Type B pancreatic cell (in vitro differentiated cells): ENCODE measurements at places on chromosomes 2 and 18. TPM values are rescaled to one million over a fixed set of nuclear protein-coding genes. Genes with fewer than 3 reads are reported as not detected.

GRCh38 chr18:36543030-36543429 is 245.5 kb downstream of the FHOD3 start:
- DNase-seq, result no peak
- H3K4me1 ChIP-seq, result no peaks in the 10 kb centered on the region
- no peaks in the 10 kb centered on the region for H3K27me3 ChIP-seq

GRCh38 chr2:72415241-72415661 is 267.6 kb upstream of the CYP26B1 start:
- H3K4me3 ChIP-seq, result no peak overlapping the region
- H3K36me3 ChIP-seq, result no peaks in the 10 kb centered on the region
- H3K27ac ChIP-seq, result no peak overlapping the region
- DNase-seq, result no peak

PLCL1 gene
- total RNA-seq, result 2.0 and 4.4 TPM in 2 replicates

TUBB8B gene
- total RNA-seq, result 0.36 TPM in 1 of 2 replicates, not detected in the other

POLR1B gene
- total RNA-seq, result 29.3 and 39.9 TPM in 2 replicates

DNA sequence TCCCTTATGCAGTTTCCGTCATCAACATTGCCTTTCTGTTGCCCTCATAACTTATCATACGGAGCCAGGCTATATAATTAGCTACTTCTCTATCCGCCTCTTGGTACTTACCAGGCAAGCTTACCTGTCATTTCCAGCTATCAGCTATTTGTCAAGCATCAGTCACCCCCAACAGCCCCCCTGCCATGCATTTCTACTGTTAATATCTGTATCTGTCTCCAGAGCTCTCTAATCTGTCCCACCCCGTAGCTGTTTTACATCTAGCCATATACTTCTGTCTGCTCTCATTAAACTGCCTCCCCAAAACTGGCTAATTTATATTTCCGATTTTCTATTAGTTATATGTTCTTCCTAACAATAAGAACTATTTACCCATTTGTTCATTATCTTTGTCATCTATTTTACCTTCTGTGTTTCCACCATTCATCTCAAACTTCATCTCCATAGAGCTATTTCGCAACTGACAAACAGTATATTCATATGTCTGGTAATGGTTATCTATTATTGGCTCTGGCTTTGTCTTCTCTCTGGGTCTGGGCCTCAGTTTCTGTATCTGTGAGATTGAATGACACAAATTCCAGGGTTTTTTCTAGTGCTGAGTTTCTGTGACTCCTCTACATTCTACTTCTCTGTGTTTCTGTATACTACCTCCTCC is 9.6 kb downstream of the EMX1 start:
- H3K4me3 ChIP-seq, result no peak overlapping the region
- DNase-seq, result no peak
- no peak overlapping the region for H3K27ac ChIP-seq

GRCh38 chr2:65291216-65292105 is 63.8 kb downstream of the ACTR2 start:
- H3K4me1 ChIP-seq, result peaks cover 32% of the 10 kb centered on the region
- peaks cover 5% of the 10 kb centered on the region for H3K27me3 ChIP-seq
- H3K4me3 ChIP-seq, result no peak overlapping the region
- DNase-seq, result no peak
- peak overlapping the region; percentile 7 for H3K27ac ChIP-seq
- no peaks in the 10 kb centered on the region for H3K36me3 ChIP-seq

DNA sequence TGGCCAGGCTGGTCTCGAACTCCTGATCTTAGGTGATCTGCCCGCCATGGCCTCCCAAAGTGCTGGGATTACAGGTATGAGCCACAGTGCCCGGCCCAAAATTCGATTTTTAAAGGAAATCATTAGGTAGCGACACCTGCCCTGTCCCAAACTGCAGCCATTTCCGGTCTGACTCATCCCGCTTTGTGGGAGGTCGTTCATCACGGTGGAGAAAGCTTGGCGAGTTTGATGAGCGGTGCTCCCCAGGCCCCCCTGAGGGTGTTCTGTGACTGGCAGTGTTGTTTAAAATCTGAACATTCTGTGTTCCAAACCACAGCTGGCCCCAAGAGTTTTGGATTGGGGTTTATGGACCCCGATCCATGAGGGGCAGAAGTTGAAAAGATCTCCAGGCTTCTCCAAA is 53.0 kb upstream of the GLI2 start:
- no peak for DNase-seq
- H3K36me3 ChIP-seq, result no peaks in the 10 kb centered on the region
- H3K4me3 ChIP-seq, result no peak overlapping the region
- peaks cover 9% of the 10 kb centered on the region for H3K4me1 ChIP-seq

POMC gene
- 0.87 and 1.5 TPM in 2 replicates for total RNA-seq

- H3K4me1 ChIP-seq, result no peaks in the 10 kb centered on the region
- DNase-seq, result no peak
- H3K27ac ChIP-seq, result no peak overlapping the region
- no peaks in the 10 kb centered on the region for H3K27me3 ChIP-seq
- H3K36me3 ChIP-seq, result no peaks in the 10 kb centered on the region
Measured at GRCh38 chr18:35923939-35924684, 48.4 kb upstream of the RMP24 start.

RAPGEF4 gene
- 4.3 and 4.4 TPM in 2 replicates for total RNA-seq
